ENCODE measurements at places on chromosomes 6 and 20.

DNA sequence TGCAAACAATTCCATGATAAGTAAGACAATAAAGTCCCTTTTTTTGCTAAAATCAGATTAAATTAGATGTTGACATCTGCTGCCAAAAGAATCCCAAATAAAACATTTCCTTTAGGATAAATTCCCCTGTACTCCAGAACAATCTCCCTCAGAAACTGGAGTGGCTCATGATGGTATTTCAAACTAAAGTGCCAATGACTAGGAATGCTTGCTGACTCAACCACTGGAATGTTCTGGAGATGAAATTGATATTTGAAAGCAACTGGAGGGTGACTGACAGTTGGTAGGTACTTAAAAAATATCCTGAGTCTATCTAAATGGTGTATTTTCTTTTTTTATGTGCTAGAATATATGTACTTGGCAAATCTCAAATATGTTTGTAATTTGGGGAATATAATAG is 350.1 kb upstream of the TSHZ2 start:
- DNase-seq, result no peak

DNA sequence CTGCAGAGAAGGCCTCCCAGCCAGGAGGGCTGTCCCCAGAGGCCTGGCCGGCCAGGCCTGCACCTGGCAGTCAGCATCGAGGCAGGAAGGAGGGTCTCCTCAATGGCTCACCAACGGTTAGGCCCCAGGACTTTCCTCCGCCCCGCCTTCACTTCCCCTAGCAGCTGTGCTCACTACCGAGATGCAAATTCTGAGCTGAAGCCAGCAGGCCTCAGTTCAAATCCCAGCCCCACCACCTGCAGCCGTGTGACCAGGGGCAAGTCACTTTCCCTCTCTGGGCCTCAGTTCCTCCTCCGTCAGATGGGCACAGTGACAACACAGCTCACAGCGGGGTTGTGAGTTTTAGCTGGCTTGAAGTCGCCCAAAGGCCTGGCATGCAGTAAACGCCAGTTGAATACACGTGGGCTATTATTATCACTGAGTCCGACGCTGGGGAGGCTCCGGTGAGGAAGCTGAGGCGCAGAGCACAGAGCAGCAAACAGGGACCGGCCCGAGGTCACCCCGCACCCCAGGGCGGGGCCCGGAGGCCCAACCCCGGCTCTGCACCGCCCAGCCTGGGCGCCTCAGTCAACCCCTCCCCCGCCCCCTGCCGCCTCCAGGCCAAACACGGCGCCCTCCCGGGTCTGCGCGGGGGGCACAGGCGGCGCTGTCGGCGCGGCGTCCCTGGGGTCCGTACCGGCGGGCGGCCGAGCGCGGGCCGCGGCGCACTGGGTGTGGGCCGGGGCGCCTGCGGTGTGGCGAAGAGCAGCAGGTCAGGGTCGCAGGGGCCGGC is 671 bp downstream of the E2F1 start:
- DNase-seq, result no peak

DNA sequence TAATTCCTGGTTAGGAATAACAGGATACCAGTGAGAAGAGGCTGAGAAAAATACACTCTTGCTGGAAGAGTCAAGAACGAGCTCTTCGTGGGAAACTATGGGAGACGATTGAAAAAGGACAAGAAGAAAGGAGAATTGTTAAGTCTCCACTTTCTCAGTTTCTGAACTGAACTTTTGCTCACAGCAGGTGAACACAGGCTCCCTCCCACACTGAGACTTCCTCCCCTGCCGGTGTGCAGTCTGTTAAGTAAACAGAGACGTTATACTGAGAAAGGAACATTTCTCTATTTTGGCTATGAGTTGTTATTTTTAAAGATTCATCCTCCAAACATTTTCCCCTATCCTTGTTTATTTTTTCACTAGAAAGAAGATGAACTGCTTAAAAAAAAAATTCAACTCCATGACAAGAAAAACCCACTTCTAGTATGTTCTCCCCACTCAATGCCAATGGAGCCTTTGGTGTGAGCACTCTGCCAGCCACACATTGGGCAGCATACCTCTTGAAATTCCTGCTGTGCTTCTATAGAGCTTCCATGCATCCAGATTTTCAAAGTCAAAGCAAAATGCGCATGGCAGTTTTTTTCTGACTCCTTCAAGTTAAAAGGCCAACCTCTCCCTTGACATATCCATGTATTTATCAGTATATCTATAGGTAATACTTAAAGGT is 250.5 kb downstream of the ESR1 start:
- DNase-seq, result no peak

DNA sequence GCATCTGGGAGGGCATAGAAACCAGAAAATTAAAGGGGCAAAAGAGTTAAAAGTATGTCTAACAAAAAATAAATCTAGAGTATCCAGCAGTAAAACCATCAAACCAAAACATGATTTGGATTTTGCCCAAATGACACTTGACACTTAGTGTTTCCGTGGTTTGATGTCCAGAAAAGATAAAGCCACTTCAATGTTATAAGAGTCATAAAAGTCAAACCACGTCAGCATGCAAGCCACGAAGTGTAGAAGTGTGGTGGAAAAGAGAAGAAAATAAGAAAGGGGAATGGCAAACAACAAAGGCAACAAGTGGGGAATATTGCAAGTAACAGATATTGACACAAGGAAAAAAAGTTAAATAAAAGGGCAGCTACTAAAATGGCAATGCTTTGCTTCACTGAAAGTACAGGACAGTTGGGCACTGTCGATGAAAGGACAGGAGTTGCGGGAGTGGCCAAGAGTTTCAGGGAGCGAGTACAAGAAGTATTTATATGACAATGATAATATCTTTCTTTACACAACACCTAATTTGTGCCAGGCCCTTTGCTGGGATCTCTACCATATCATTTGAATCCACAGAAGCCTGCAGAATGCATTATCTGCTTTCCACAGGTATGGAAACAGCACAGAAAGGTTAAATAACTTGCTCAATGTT is 6.3 kb upstream of the HDDC2 start:
- DNase-seq, result no peak

- no peak for DNase-seq
Observed at GRCh38 chr6:170098428-170099170, 192.3 kb downstream of the DLL1 start.

DNA sequence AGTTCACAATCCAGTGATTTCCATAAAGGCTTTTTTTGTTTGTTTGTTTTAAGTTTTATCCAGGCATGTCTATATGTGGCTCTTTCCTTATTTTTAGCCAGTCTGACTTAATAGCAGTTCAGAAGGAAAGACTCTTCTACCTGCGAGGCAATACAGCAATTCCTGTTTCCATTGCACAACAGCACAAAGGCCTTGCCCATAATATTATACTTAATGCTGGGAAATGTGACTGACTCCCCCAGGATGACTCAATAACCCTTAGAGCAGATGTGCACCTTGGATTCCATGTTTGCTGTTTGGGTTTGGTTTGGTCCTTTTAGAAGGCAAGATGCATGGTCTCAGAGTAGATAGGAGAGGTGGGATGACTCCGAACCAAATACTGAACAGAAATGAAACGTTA is 184.1 kb downstream of the MTFR2 start:
- no peak for DNase-seq

DNA sequence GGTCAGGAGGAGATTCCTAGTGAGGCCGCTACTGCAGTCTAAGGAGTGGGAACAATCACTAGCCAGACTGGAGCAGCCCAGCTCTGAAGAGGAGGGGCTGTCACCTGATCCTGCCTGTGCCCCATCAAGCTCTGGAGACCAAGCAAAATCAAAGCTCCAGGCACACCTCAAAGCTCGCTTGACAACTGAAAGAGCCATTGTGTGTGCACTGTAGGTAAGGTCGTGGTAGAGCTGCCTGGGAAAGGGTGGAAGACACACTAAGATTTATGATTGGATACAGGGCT is 58.2 kb downstream of the CSE1L start:
- peak; percentile 17 for DNase-seq

DNA sequence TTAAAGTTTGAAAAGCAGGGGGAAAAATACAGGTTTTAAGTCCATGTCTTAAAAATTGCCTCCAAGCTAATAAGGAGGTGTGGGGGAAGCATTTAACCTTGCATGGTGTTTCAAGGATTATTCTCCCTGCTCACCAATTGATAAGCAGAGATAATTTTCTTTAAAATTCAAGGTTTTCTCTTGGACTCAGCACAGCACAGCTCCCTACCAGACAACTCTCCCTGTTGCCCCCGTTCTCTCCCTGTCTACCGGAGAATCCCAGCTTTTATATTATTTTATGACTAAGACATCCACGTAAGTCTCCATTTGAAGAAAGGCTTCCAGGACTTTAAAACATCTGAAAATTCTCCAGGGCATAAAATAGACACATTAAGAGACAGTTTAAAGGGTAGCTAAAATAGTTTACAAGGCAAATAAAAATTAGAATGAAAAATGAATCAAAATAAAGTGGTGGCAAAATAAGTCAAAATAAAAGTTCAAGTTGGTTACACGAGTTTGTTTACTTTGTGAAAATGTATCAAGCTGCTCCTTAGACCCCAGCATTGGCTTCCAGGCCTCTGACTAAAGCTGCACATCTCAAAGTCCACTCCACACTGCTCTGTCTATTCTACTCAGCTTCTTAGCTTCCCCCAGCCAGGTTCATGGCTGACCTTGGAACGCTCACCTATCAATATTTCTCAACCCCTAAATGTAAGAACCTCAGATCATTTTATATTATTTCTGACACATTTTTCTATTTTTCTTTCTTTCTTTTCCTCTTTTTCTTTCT is 188.6 kb upstream of the PLCB4 start:
- no peak for DNase-seq

GRCh38 chr20:38519426-38519825 is 46.8 kb downstream of the RALGAPB start:
- DNase-seq, result no peak

DNA sequence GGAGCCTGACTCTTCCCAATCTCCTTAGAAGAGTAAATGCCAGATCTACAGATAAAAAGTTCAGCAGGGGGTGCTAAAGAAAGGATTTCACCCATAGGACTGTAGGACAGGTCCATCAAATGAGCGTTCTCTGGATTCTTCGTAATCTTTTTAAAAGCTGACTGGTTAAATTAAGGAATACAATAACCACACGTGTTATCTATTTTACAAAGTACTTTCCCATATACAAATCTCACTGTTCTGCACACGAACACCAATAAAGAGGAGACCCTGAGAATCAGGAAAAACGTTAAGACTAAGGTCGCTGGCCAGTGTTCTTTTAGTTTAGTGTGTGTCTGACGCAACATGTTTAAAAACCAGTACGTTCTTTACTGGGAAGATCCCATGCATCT is 542 bp downstream of the TUBE1 start:
- no peak for DNase-seq

DNA sequence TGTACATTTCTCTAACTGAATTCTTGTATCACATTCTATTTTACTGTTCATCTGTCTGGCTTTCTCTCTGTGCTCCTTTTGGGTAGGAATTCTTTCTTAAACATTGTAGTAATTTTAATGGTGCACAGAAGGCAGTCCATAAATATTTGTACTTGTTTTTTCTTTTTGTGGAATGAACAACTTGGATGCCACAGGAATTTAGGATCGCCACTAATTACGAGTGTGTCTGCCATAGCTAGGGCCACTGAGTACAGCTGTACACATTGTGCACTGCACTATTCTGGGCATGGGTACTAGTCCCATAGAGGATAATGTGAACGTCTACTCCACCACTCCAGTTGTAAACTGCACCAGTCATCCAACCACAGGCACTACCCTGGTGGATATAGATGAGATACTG is 39.3 kb upstream of the TMEM200A start:
- DNase-seq, result no peak

DNA sequence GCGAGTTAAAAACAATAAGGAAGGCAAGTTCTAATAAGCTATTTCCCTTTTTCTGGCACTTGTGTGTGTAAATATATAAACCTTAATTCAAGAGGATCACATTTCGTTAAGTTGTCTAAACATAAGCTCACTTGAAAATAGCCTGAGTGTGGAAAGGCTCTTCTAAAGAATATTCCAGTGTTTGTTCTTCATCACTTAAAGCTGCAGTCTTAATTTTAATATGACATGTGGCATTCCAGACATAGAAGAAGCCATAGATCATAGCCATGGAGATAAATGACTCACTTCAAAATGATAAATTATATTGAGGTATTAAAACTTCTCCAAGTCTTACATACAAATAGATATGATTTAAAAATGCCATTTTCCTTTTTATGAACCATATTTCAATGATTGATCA is 42.1 kb downstream of the IYD start:
- DNase-seq, result no peak

GRCh38 chr6:153092082-153093013 is 38.7 kb downstream of the RGS17 start:
- no peak for DNase-seq

DNA sequence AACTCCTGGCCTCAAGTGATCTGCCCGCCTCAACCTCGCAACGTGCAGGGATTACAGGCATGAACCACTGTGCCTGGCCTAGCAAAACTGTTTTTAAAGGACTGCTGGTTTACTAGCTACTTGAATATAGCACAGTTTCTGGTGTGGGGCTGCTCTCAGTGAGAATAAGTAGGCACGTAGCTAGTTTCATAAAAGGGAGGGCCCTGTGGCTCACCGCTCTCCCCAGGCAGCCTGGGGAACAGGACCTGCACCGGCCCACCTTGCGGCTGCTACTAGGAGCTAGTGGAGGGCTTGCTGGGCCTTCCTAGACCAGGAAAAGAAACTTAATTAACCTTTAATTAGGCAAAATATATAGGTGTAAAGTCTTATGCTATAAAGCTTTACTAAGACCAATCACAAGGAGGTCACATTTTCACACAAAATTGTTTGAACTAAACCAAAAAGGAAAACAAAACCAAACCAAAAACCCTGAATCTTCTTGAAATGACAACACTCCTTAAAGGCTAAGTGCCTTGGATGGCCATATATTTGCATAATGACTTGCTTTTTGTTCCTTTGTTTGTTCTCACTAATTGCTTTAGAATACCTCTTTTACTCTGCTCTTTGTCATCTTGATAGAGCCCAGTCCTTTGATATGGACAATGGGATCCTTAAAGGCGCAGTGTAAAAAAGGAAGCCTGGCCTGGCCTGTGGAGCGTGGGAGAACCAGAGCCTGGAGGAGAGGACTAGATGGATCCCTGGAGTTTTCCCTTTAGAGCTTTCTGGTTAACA is 69.5 kb upstream of the SAMD5 start:
- DNase-seq, result no peak

DNA sequence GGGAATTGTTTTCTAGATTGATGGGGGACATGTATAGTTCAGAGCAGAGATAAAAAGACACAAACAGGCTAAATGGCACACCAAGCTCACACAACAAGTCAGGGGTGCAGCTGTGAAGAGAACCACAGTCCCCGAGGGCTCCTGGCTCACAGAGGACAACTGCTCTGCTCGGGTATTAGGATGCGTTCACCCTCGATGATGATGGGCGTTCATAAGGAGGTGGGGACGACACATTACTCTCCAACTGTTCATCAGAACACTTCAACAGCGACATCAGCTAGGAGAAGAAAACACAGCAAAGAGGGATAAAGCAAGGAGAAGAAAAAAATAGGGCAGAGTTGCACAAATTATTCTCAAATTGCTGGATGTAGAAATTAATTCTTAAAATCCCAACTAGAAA is 174.8 kb upstream of the RREB1 start:
- no peak for DNase-seq
